Stimulated activated effector memory CD8-positive, alpha-beta T cell treated with anti-CD3 and anti-CD28 coated beads, Interleukin-12 subunit alpha, Interleukin-12 subunit beta, amount 100 ng/mL, for 72 hours (primary cell): ENCODE measurements at places on chromosomes 1 and 21.

- no peak for DNase-seq
These were observed 56.2 kb downstream of the SLC37A1 start for GRCh38 chr21:42569732-42570301.

DNA sequence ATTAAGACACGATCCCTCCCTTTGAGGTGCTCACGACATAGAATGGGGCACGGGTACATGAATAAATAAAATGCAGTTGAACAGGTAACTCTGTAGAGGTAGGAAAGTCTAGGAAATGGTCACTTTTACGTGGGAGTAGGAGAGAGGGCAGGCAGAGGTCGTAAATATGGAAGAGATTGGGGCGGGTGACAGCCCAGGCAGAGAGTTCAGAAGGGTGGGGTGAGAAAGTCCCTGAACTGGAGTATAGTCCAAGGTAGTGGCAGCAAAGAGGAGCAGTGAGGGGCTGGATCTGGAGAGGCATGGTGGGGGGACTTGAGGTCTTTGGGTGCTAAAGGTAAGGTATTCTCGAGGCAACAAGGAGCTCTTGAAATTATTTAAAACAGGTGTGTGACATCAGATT, 147.9 kb downstream of the C1orf21 start:
- no peak for DNase-seq

DNA sequence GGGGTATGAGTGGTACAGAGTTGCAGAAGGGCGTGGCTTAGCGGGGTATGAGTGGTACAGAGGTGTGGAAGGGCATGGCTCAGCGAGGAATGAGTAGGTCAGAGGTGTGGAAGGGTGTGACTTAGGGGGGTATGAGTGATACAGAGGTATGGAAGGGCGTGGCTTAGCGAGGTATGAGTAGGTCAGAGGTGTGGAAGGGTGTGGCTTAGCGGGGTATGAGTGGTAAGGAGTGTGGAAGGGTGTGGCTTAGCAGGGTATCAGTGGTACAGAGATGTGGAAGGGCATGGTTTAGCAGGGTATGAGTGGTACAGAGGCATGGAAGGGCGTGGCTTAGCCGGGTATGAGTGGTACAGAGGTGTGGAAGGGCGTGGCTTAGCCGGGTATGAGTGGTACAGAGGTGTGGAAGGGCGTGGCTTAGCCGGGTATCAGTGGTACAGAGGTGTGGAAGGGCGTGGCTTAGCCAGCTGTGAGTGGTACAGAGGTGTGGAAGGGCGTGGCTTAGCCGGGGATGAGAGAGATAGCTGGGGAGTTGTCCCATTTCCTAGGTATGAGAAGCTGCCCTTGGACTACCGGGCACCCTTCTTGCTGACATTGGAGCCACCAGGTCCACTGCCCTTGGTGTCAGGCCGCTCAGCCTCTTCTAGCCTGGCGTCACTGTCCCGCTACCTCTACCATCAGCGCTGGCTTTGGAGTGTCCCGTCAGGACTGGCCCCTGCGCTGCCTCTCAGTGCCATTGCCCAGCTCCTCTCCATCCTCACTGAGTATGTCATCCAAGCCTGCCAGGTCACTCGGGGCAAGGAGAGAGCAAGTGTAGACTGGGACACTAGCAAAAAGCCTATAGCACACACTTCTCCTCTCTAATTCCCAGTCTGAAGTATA, 29.8 kb downstream of the HYI start:
- no peak for DNase-seq

GRCh38 chr1:234926559-234927311, 201.9 kb downstream of the TOMM20 start:
- peak; percentile 36 for DNase-seq

DNA sequence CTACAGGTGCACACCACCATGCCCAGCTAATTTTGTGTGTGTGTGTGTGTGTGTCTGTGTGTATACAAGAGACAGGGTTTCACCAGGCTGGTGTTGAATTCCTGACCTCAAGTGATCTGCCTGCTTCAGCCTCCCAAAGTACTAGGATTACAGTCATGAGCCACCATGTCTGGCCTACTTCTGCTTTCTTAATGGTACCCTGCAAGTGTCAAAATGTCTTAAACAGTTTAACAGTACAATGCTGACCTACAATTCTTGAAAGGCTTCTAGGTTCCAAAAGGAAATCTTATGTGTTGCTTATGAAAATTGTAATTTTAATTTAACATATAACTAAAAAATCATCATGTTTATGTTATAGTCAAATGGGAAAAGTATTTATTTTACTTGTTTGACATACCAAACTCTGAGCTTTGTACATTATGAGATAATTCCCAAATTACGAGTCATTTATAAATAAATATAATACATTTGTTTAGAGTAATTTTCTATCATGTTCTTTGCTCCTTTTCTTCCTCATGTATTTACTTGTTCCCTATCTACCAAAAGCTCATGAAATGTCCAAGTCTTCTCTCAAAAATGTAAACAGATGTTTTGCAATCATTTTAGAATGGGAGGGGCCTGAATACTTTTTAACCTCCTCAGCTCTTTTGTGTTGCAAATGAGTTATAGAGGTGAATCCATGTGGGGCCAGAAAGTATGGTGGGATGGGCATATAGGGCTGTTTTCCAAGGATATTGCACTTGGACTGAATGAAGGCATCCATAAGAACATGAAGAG, 8.4 kb upstream of the VCAM1 start:
- DNase-seq = no peak

DNA sequence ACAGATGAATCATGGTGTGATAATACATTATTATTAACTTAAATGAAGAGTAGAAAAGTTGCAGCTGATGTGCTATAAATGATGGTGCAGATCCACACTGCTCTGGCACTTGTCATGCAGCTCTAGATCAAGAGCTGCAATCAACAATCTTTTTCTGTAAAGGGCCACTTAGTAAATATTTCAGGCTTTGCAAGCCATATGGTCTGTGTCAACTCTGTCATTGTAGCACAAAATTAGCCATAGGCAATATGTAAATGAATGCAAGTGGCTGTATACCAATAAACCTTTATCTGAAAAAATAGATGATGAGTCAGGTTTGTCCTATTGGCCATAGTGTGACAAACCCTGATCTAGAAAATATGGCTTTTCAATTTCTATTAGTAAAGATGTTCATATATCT, 66.6 kb downstream of the RGS18 start:
- DNase-seq = no peak

GRCh38 chr1:29050166-29050565, 73.5 kb downstream of the TMEM200B start:
- DNase-seq = no peak

DNA sequence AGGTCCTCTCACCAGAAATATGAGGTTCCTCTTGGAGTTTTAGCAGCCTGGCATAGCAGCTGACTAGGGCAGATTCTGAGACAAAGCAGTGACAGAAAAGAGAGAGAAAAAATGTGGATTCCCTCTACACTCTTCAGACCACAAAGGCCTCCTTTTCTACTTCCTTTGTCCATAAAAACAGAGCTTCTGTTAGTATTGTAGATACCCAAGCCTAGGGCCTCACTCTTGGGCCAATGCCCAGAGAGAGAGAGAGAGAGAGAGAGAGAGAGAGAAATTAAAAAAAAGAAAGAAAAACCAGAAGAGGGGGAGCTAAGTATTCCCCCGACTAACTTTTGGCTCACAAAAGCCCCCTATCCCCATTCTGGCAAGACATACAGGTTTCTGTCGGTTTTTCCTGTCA, 2.4 kb upstream of the ZRANB2 start:
- no peak for DNase-seq

GRCh38 chr1:186841599-186841998, 12.8 kb downstream of the PLA2G4A start:
- no peak for DNase-seq

GRCh38 chr1:157045250-157046218, at the start of gene ARHGEF11:
TSS of gene ARHGEF11 (minus strand) at chr1:157045742. CDS start at chr1:157044330, 1,412 bp downstream.
- peak; percentile 19 for DNase-seq

DNA sequence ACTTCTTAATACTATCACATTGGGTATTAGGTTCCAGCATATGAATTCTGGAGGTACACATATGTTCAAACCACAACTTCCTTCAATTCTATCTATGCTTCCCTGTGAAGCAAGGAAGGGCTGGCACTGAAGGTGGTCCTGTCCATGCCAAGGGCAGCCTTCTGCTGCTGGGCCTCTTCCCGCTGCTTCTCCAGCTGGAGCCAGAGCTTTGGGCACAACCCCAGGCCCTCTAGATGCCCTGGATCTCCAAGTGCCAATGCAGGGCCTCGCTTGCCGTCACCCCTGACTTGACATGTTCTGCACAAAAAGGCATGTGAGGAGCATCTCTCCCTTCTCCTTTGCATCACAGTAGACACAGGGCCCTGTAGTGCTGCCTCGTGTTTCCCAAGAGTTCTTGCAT, 62.6 kb downstream of the STYXL2 start:
- no peak for DNase-seq

GRCh38 chr1:152873495-152873894, 4.6 kb upstream of the SMCP start:
- DNase-seq = no peak

GRCh38 chr1:234398849-234399381, 25.7 kb downstream of the COA6 start:
- no peak for DNase-seq

DNA sequence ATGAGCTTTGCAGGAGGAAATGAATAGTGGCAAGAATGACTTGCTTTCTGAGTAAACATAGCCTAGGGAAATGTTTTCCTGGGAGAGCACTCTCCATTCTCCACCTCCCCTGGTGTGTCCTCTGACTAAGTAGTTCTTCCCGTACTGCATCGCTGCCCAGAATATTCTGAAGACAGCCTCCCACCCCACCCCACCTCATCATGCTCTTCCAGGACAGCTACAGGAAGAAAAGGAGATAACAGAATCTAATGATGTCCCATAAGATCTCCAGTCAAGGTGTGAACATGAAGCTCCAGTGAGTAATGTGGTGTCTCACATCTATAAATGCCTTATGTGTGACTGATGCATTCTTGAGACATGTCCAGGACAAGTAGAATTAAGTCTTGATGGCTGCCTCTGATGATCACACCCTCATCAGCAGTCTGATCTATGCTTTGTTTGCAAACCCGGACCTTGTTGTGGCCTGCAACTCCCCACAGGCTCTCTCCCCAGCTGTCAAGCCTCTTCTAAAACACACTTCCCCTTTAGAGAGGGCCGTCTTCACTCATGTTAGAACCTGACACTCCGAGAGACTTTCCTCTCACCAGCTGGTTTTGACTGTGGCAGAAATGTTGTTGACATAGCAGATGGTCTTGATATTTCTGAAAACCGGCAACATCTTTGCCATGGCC, 183.0 kb downstream of the CYYR1 start:
- DNase-seq = no peak

DNA sequence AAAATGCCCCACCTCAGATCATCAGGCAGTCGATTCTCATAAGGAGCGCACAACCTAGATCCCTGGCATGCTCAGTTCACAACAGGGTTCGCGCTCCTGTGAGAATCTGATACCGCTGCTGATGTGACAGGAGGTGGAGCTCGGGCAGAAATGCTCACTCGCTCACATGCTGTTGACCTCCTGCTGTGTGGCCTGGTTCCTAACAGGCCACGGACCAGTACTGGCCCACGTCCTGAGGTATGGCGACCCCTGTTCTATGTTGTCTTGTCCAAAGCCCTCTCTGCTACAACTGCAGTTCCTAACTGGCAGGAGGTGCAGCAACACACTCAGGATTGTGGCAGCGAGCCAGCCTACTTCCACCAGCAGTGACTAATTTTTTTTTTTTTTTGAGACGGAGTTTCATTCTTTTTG, 70.6 kb downstream of the CLSTN1 start:
- DNase-seq = no peak

- DNase-seq = no peak
These were observed 272.0 kb downstream of the BRINP3 start for GRCh38 chr1:190205713-190206112.

- no peak for DNase-seq
These were observed 142.6 kb downstream of the AJAP1 start for GRCh38 chr1:4797016-4797410.

GRCh38 chr1:183903101-183903500, 98.2 kb downstream of the RGL1 start:
- no peak for DNase-seq
